ENCODE measurements at places on chromosomes 11 and 22.

DNA sequence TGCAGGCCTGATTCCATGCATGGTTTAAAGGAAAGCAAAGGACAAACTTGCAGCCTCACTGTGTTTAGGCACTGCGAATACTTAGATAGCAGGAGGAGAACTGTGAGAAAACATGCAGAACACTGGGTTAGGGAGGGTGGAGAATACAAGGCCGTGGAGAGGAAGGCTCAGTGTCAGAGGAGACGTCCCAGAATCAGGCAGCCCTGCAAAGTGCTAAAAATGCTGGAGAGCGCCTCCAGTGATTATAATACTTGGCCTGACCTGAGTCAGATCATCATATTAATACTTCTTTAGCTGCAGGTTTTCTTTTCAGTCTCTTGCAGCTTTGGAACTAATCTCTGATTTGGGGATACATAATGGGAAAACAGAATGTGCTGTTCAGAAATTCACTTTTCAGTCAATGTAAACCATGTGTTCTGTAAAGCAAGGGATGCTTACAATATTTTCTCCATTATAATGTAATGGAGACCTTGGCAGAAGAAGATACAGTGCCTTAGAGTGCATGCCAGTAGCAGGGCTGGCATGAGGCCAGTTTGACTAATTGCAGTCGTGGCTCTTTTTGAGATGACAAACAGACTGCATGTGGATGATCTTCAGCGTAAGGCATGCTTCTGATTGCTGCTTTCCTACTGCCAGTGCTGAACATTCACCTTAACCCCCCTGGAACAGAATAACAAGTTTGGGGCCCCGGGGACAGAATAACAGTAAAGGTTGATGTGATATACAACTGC lies 16.8 kb downstream of the EXT2 start:
- DNase-seq, result peak; percentile 67

- peak; percentile 51 for DNase-seq
Observed at GRCh38 chr11:108654994-108655631, 9.8 kb upstream of the DDX10 start.

DNA sequence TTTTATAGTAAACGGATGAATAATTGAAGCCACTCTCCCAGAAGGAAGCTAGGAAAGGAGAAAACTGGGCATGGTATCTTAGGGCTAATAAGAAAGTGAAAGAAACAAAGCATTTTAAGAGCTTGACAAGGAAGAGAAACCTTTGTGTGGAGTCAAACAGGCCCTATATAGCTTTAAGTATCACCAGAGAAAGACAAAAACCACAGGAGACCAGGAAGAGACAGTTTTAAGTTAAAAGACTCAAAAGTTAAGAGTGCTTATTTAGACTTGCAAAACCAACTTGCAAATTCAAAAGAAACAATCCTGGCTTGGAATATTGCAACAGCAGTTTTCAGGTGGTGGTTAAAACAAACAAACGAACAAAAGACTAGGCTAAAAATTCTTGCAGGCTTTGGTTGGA lies 3.4 kb downstream of the PAK1 start:
- no peak for DNase-seq

DNA sequence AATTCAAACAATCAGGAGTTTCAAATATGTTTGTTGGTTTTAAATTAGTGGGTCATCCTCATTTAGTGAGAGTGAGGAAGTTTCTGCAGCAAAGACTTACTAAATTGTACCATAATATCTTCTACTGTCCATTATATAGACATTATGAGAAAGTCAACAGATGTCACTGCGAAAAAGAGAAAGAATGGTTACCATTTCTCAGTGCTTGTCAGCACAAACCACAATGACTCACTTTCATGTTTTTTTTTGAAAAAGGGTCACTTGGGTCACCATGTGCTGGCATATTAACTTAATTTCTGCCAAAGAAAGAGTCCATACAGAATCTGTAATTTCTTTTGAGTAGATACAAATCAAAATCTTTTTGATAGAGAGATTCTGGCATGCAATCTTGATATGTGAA lies 924.6 kb upstream of the FAT3 start:
- DNase-seq, result no peak

DNA sequence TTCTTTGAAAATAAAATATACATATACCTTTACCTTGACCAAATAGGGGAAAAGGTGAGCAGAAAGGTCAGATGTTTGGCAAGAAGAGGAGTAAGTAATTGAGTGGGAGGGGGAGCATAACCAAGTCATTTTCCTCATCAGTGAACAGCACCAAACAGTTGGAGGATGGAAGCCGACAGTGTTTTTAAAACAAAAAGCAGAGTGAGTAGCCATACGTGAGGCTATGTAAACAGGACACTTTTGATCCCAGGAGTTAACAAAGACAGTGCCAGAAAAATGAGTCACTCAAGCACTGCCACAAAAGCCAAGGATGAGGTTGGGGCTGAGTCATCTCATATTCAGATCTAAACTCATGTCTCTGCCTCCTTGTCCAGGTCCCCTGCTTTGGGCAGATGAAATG lies 734.7 kb downstream of the KCNA4 start:
- DNase-seq, result no peak

DNA sequence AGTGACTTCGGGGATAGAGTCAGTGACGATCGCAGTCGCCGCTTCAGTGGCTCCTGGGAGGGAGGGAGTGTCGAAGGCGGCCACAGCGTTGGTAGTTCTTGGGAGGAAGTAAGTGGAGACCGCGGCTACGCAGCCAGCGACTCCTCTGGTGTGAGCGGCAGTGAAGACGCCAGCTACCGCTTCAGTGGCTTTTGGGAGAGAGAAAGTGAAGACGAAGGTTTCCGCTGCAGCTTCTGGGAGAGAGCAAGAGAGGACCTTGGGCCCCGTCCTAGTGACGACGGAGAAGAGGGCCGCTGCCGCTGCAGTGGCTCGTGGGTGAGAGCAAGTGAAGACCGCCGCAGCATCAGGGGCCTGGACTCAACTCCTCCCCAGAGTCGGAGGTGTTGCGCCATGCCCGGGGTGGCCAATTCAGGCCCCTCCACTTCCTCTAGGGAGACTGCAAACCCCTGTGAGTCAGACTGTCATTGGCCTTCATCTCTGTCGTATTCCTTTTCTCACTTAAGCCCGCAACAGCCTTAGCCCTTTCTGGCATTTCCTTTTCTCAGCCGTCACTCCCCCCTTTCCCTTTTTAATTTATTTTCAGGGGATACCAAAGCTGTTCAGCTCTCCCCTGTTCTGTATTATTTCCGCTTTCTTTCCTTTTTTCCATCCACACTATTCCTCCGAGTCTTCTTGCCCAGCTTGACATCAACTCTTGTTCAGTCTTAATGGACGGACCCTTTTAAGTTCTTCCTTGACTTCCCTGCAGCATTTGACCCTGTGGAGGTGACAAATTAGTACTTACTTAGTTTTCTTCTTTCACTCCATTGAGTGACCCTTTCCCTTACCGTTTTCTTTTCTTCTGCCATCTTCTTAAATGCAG lies 1.0 kb downstream of the ANKRD42 start:
- peak; percentile 45 for DNase-seq

GRCh38 chr22:38766076-38766777 lies 10.4 kb upstream of the SUN2 start:
- DNase-seq, result peak; percentile 58

DNA sequence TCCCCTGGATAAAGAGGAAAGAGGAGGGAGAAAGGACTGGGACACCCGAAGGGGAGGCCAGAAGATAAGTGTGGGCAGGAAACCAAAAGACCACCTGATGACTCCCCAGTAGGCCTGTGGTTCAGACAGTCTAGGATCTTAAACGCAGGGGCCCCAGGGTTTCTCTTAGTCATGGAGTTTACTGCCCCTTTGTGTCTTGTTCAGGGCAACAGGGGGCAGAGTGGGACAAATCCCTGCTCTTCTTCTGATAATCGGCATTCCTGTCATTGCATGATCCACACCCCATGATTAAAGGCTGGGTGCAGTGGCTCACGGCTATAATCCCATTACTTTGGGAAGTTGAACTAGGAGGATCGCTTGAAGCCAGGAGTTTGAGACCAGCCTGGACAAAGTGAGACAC lies 4.7 kb upstream of the TMPRSS13 start:
- DNase-seq, result no peak

GRCh38 chr22:44407171-44407986 lies 90.7 kb downstream of the RTL6 start:
- no peak for DNase-seq

- no peak for DNase-seq
Observed at GRCh38 chr11:33413301-33413700, 156.1 kb downstream of the HIPK3 start.

GRCh38 chr11:95147364-95147905 lies 57.8 kb downstream of the ENDOD1 start:
- DNase-seq, result no peak

GRCh38 chr11:47154616-47155570 lies 21.8 kb downstream of the ARFGAP2 start:
- peak; percentile 84 for DNase-seq

DNA sequence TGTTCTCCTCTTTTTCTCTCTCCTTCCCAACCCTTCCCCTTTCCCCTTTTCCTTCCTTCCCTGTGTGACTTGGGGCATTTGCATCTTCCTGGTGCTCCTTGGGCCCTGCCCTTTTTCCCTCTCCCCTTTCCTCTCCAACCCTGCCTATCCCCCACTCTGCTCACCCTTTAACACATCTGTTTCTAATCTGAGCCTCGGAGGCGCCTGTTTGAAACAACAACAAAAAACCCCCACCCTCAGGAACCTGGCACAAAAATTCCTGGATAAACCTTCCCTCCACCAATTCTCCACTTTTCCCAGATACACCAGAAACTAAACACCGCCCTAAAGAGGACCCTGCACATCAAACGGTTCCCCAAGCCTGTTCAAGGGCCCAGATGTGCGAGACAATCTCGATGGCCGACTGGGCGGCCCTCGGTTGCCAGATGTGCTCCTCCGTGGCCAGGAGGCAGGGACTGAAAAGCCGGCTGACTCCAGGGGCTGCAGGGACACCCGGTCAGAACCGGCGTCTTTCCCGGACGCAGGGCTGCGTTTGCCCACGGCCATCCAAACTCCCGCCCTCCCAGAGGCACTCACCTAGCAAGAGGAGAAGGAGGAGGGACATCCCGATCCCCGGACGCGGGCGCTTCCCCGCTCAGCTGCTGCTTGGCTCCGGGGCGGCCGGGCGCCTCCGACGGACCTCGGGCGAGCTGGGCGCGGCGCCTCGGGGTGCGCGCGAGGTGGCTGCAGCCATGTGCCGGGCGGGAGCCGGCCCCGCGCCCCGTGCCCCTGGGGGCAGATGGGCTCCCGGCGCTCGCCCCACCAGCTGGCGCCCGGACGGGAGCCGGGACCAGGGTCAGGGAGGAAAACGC lies 486 bp downstream of the CLMP start:
- DNase-seq, result no peak

GRCh38 chr11:13168271-13168670 lies 109.3 kb upstream of the BMAL1 start:
- DNase-seq, result peak; percentile 3

- no peak for DNase-seq
Observed at GRCh38 chr22:49969751-49970527, 9.4 kb downstream of the PIM3 start.

DNA sequence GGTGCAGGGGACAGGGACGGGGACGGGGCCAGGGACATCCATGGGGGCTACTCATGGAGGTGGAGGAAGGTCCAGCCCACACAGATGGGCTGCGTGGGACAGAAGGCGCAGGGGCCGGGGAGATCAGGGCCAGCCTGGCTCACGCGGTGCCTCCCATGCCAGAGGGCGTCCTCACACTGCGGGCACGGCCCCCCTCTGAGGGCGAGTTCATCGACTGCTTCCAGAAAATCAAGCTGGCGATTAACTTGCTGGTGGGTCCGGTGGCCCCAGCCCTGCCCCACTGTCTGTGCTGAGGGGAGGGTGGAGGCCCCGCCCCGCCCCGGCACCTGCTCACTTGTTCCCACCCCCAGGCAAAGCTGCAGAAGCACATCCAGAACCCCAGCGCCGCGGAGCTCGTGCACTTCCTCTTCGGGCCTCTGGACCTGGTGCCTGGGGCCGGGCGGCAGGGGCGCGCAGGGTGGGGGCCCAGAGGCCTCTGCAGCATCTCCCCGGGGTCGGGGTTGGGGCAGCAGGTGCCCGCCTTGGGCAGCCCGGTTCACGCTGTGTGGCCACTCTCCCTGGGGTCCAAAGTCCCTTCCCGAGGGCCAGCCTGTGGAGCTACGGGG lies 15.8 kb downstream of the EPS8L2 start:
- no peak for DNase-seq

DNA sequence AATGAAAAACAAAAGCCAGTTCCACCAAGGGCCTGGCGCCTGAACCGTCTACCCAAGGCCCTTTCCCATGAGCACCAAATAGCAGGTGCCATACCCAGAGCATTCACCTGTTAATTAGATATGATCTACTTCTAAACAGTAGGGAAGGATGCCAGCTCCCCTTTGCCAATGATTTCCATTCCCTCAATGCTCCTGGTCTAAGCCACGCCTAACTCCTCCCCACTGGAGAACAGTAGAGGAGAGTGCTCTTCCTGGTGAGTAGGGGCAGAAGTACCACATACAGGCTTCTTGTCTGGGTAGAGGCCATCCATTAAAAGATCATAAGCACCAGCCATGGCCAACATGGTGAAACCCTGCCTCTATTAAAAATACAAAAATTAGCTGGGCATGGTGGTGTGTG lies 40.7 kb downstream of the PACSIN2 start:
- DNase-seq, result no peak

DNA sequence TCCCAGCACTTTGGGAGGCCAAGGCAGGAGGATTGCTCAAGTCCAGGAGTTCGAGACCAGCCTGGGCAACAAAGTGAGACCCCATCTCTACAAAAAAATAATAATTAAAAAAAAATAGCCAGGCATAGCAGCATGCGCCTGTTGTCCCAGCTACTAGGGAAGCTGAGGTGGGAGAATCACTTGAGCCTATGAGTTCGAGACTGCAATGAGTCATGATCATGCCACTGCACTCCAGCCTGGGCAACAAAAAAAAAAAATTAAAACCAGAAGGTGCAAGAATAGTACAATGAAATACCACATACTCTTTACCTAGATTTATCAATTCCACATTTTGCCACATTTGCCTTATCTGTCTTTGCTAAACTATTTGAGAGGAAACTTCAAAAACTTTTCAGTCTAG lies 8.2 kb downstream of the DPF2 start:
- DNase-seq, result no peak

DNA sequence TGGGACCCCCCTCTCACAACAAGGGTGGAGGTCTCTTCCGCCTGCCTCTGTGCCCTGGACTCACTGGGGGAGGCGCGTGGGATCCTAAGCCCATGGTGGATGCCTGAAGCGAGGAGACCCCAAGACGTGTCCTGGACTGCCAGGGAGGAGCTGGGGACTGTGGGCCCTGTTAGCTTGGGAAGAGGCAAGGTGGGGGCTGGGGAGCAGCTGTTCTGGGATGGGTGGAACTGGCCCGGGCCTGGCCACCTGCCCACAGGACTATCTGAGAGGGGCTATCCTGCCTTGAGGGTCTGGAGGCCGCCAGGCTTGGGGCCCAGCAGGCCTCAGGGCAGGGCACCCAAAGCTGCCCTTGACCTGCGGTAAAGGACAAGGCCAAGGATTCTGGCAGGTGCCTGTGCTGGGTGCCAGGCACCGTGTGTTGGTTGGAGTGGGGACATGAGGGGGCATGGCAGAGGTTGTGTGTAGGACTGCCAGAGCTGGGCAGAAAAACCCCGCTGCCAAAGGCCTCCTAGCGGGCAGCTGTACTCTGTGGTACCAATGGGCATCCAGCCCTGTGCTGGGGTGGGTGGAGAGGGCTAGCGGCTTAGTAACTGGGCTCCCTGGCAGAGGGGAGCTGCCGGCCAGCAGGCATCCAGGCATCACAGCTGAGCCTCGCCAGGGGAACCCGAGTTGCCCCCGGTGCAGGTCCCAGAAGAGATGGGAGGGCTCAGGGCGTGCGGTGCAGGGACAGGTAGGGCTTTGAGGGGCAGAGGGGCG lies 670 bp downstream of the LSP1 start:
- DNase-seq, result no peak

GRCh38 chr11:3107608-3108182 lies 50.5 kb upstream of the CARS1 start:
- DNase-seq, result no peak

- DNase-seq, result no peak
Observed at GRCh38 chr22:35152316-35152715, 86.4 kb downstream of the ISX start.
